ENCODE measurements at places on chromosomes 4 and X.

GRCh38 chrX:123203772-123204171, 19.7 kb downstream of the GRIA3 start:
- DNase-seq = no peak

DNA sequence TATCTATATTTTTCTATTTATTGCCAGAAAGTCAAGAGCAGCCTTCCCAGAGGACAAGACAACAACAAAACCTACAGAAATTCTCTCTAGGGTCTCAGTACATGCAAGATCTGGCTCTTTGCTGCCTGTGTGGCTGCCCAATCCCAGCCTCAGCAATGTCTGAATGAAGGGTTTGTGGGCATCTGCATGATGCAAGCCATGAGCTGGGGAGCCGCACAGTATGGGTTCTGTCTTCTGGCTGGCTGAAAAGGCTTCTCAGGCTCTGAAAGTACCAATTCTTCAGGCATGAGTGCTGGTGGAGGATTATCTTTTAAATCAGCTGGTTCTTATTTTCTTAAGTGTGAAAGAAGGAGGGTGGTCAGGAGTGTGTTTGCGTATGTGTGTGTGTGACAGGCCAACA, 104.6 kb downstream of the PDGFRA start:
- no peak for DNase-seq

GRCh38 chr4:81698538-81699296, 227.0 kb upstream of the RASGEF1B start:
- no peak for DNase-seq

GRCh38 chr4:121221201-121221600, 57.1 kb upstream of the TNIP3 start:
- DNase-seq = no peak

DNA sequence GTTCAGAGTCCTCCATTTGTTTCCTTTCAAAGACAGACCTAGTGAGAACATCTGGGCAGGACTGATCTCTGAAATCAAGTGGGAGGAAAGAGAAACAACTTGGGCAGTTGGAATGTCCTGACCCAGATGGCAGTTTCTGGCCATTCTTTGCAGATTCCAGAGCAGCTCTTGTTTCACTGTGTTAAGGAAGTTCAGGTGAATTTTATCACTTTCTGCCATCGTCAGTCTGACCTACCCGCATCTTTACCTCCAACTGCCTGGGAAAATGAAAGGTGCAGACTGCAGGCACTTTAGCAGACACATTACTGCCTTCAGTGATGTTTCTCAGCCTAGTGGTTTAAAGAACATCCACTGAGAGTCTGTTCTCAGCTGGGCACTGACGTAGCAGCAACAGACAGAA, 216.2 kb downstream of the CEP135 start:
- no peak for DNase-seq

- DNase-seq = no peak
Observed at GRCh38 chrX:32798990-32799389, 412.4 kb downstream of the DMD start.

DNA sequence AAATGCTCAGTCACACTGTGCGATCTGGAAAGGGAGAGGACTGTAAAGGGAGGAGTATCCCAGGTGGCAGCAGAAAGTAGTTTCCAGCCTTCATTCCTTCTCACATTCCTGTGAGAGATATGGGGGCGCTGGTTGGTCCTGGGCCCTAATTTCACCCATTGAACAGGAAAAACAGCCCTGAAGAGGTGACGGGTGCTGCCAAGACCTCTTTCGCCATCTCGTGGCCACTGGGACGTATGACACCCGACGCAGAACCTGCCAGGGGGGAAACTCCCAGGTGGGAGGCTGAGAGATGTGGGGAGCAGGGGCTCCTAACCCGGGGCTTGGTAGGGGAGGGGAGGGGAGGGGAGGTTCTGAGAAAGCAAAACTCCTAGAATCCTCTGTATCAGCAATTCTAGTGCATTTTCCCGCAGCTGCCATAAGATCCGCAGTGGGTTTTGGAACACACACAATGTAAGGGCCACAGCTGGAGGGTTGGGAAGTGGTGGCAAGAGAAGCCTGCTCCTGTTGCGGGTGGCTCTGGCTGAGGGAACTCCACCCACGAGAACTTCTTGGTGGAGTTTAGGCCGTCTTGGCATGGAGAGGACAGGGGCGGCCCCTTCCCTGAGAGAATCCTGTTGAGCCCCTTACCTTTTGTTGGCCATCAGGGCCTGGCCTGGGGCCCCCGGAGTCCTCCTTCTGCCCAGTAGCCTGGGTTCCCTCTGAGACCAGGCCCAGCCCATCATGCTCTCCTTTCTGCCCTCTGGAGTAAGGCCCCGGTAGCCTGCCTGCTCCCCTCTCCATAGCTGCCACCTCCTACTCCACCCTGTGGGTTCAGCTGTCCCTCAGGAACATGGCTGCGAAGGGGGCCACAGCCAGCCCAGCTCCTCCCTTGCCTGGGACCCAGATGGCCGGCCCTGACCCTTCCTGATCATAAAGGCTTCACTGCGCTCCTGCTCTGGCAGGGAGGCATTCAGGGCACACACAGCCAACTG, 134.1 kb downstream of the OR13H1 start:
- peak; percentile 18 for DNase-seq

GRCh38 chr4:166128403-166128802, 255.4 kb downstream of the TLL1 start:
- no peak for DNase-seq

- no peak for DNase-seq
Observed at GRCh38 chrX:10089378-10089795, 67.4 kb upstream of the CLCN4 start.

- DNase-seq = no peak
Observed at GRCh38 chrX:132623300-132623699, 134.5 kb upstream of the MBNL3 start.

DNA sequence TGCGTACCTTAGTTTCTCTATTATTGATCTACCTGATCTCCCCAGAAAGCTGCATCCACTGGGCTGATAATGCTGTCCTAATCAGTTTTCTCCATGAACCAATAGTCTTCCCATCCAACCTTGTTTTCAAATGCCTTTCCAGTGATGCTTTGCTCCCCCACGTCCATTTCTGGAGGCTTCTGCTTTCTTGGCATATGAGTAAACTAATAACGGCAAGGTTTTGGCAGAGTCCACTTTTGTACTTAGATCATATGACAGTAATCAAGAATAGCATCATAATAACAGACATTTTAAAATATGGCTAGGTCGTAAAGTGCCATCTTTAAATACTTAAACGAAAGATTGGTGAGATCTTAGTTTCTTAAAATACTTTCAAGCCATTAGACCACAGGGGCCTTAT, 38.4 kb upstream of the FAM9B start:
- DNase-seq = no peak

DNA sequence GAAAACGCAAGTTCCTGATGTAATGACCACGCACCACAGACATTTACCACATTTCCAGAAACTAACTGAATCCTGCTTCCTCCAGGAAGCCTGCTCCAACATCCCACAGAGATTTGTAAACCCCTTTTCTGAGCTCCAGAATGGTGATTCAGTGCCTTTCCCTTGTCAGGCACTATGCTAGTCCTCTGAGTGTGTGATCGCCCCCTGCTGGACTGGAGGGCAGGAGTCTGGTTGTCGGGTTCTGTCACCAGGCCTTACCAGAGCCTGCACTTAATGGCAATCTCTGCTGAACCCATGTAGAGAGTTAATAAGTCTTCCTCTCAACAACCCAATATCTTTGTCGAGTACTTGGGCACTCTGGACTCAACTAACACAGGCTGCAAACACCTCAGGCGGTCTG, 14.5 kb upstream of the KDM5C start:
- no peak for DNase-seq

GRCh38 chrX:53048169-53049126, at the start of gene GPR173:
TSS of gene GPR173 (plus strand) at chrX:53048789. CDS start at chrX:53076622, 27,833 bp downstream.
- DNase-seq = no peak

GRCh38 chr4:16750216-16750615, 148.2 kb downstream of the LDB2 start:
- no peak for DNase-seq

- DNase-seq = no peak
Observed at GRCh38 chr4:13704035-13704434, 76.5 kb upstream of the BOD1L1 start.

GRCh38 chr4:114890773-114891172, 222.6 kb downstream of the NDST4 start:
- DNase-seq = no peak

DNA sequence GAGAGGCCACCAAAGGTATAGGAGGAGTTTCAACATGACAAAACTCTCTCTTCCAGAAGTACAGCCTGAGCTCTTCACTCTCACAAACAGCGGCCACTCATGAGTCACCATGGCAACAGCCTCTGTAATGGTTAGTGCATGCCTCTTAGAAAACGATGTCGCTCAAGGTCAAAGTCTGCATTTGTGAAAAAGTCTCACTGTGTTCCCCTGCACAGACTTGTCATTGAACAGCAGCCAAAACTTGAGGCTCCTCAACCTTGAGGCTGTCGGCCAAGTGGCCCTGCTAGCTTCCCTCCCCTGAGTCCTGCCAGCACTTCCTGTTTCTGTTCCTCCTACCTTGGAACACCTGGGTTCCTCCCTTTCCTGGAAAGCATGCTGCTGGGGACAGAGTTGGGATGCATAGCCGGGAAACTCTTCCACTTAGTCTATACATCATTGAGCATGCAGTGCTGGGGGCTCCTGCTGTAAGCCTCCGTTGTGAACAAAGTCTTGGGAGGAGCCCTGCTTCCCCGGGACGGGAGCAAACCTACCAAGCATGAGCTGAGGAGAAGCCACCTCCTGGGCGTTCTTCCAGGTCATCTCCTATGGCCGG, 66.6 kb downstream of the ING2 start:
- DNase-seq = no peak

DNA sequence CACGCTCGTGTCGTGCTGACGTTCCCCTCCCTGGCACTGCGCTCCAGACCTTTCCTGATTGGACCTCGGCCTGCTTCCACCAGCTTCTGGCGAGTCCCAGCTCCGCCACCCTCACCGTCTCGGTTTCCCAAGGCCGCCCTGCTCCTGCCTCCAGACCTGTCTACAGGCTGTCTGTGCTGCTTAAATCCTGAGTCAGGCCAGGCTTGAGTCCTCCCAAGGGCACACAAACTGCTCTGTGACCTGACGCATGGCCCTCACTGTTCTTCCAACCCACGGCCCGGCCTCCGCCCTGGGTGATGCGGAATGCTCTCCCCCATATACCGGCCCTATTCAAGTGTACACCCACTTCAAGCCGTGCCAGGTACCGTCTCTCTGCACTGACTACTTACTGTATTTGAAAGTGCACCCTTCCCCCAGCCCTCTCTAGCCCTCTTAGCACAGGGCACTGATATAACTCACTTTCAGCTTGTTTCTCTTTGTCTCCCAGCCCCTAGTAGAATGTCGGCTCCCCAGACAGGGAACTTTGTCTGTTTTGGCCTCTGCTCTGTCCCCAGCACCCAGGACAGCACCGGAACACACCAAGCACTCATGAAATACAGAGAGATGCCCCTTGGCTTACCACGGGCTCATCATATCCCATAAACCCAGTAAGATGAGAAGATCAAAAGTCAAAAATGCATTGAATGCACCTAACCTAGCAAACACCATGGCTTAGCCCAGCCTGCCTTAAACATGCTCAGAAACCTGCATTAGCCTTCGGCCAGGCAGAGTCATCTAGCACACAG, 63.1 kb upstream of the AFAP1 start:
- no peak for DNase-seq

All from HCT116 (cell line).